ENCODE measurements at places on chromosomes 4 and X.
A peak's percentile ranks its signal among the peaks of the same experiment; 100 is the strongest.

- no peak for DNase-seq
Observed at GRCh38 chrX:118228041-118228440, 111.4 kb upstream of the KLHL13 start.

GRCh38 chr4:86531440-86531839, 62.7 kb upstream of the PTPN13 start:
- no peak for DNase-seq

- peak; percentile 84 for DNase-seq
Observed at GRCh38 chr4:103099691-103100392, at the start of gene BDH2. TSS of gene BDH2 (minus strand) at chr4:103099834. CDS start at chr4:103096254, 3,580 bp downstream.

GRCh38 chr4:138409670-138410069, 167.5 kb upstream of the SLC7A11 start:
- no peak for DNase-seq

GRCh38 chr4:40912460-40913184, 162.9 kb downstream of the NSUN7 start:
- no peak for DNase-seq

DNA sequence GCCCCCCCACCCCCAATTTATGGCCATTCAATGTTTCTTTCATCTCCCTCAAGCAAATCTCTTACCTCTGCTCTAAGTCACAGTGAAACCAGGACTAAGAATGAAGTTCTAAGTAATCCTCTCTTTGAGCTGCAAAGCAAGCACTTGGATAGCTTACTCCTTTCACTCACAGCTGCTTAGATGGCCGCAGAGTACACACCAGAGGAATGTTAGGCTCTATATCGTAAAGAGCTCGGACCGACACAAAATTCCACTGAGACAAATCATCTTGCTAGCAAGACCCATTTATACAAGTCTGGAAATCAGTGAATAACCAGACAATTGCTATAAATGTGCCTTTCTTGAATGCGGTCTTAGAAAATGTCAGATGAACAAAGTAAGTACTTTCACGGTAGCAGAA, 135.0 kb downstream of the IDS start:
- no peak for DNase-seq

All from SK-N-DZ (cell line).